ELR (cell line): ENCODE measurements at places on chromosomes 4 and X.

DNA sequence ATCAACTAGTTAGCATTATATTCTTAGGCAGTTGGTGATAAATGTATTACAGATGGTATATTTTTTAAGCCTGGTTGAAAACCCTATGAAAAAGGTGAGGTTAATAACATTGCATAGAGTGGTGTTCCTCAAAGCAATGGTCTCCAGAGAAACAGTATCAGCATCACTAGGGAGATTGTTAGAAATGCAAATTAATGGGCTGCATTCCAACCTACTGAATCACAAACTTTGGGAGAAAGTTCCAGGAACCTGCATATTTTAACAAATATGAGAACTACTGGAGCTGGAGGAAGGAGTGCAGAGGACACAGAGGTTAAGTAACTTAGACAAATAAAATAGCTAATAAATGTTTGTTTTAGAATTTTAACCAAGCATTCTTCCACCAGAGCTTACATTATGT lies 166.9 kb upstream of the PCDH10 start:
- peak; percentile 29 for DNase-seq

GRCh38 chrX:147917700-147918695 lies 6.3 kb downstream of the FMR1 start:
- no peak for DNase-seq

- peak; percentile 68 for DNase-seq
Observed at GRCh38 chrX:22135994-22136684, 104.0 kb downstream of the PHEX start.

GRCh38 chr4:89247951-89248350 lies 59.6 kb downstream of the GPRIN3 start:
- no peak for DNase-seq

DNA sequence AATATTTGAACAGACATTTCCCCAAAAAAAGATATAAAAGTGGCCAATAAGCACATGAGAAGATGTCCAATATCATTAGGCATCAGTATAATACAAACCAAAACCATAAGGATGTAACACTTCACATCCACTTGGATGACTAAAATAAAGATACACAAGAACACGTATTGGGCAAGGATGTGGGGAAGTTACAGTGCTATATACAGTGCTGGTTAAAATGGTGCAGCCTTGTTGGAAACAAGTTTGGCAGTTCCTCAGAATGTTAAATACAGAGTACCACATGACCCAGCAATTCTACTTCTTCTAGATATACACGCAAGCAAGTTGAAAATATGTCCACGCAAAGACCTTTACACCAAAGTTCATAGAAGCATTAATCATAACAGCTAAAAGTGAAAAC lies 58.9 kb downstream of the HAUS3 start:
- DNase-seq, result no peak

DNA sequence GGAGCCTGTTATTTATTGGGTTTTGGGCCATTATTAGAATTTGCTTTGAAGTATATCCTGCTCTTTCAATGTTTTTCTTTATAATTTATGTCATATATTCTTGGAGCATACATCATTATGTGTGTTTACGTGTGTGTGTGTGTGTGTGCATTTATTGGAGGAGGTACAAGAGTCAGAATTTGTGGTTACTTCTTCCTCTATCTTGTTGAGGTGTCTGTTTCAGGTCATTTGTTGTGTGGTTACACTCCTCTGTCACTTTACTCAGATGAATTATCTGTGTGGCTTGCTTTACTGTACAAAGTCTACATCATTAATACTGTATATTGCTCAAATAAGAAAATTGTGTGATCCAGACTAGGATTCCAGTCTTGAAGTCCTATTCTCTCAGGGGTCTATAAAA lies 1957.4 kb upstream of the TENM3 start:
- DNase-seq, result no peak

- DNase-seq, result no peak
Observed at GRCh38 chr4:81352446-81352835, 119.3 kb downstream of the RASGEF1B start.

- DNase-seq, result no peak
Observed at GRCh38 chr4:128289523-128290158, 2.0 kb upstream of the PGRMC2 start.

GRCh38 chr4:3760841-3761240 lies 5.3 kb upstream of the ADRA2C start:
- DNase-seq, result no peak

DNA sequence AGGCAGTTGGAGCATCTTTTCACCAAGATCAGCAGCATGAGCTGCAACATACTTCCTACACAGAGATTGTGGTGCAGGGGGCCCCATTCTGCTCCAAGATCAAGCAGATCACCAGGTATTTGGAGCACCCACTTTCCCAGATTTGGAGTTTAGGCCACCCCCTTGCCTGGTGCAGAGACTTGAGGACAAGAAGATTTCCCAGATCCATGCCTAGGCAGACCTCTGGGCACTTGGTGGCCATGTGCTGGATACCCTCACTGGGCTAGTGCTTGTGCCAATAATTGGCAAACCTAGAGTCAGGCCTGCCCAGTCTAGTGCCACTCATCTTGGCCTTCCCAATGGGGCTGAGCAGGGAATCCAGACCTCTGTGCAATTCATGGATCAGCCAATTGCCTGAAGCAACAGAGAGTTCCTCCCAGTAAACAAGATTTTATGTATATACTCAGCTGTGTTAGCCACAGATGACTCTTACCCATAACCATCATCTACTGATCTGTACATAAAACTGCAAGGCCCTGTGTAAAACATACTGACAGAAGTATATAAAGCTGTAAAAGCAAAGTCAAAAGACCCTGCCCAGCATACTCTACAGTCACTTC lies 228.4 kb upstream of the EMCN start:
- DNase-seq, result no peak

GRCh38 chrX:86194758-86195157 lies 46.5 kb downstream of the DACH2 start:
- DNase-seq, result no peak

- no peak for DNase-seq
Observed at GRCh38 chr4:155679343-155679742, 12.7 kb downstream of the GUCY1A1 start.

GRCh38 chr4:75141162-75141561 lies 208.2 kb downstream of the PARM1 start:
- no peak for DNase-seq

- no peak for DNase-seq
Observed at GRCh38 chrX:47850901-47851300, 14.2 kb downstream of the ZNF81 start.

DNA sequence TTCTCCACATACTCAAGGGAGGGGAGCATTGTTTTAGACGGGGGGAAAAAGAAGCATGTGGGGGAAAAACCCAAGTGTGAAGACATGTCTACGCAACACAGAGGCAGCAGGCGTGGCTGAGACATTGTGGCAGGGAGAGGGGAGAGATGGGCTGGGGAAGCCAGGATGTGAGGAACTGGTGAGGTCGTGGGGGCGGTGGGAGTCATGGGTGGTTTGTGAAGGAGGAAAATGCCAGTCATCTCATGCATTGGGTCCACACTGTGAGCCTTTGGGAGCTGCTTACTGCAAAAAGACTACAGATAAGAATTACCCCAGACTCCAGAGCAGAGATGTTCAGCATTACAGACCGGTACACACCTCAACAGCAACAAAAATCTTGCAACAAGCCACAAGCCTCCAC lies 2.1 kb downstream of the JAKMIP1 start:
- DNase-seq, result no peak

DNA sequence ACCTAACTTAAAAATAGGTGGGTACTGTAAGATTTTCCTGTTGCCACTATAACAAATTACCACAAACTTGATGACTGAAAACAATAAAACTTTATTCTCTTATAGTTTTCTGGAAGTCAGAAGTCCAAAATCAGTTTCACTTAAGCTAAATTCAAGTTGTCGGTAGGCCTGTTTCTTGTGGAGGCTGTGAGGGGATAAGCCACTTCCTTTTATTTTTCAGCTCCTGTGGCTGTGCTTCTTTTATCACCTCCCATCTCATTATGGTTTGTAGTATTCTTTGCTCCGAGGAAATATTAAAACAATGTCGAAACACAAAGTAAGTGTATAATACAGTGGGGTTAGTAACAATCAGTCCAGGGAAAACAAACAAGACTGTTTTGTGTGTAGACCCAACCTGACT lies 610.5 kb upstream of the TECRL start:
- no peak for DNase-seq

GRCh38 chr4:126271292-126271691 lies 956.5 kb downstream of the FAT4 start:
- no peak for DNase-seq

GRCh38 chr4:4720646-4721045 lies 138.8 kb upstream of the MSX1 start:
- DNase-seq, result no peak

- DNase-seq, result peak; percentile 4
Observed at GRCh38 chr4:119721878-119722277, 93.3 kb upstream of the PDE5A start.

DNA sequence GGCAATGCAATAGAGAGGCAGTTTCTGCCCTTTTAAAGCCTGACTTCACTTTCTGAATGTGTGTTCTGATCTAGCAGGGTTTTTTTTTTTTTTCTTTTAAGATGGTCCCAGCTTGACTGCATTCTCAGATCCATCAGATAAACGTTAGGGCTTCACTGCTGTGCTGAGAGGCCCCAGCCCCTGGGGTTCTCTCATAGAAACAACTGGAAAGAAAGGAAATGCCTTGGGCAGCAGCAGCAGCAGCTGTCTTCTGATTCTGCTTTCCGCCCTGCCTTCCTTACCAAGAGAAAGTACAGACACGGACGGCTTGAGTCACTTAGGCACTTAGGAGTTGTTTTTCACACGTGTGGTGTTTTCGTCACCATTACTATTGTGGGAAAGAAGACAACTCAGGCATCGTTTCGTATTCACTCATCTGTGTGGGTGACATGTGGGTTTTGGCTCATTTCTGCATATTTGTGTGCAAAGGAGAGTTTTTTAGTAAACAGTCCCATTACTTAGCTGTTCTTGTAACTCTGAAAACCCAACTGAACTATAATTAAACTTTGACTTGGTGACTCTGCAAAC lies 172.0 kb downstream of the PTTG2 start:
- peak; percentile 23 for DNase-seq

DNA sequence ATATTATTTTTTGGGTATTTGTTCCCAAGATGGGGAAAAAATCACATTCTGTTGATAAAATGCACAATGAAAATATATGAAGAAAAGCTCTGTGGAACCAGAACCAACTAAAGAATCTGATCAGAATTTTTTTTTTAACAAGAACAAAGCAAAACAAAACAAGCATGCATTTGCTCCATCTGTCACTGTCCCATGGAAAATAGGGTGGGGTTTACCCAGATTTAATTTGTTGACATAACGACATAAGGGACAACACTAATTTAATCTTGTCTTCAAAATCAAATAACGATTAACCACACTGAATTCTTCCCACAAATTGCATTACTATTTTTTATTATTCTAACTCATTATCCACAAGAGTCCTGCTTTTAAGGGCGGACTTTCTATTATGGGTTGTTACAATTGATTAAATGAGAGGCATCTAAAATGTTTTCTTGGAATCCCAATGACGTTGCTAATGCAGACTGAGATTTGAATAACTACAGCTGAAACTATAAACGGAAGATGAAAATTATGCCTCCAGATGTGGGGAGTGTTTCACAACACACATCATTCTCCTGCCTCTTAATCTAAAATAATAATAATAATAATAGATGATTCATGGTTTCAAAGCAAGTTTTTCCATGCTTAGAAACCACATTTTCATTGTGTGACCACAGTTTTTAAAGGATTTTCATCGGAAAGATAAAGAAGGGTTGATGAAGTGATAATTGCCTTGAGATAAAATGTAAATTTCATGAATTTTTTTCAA lies 307.0 kb upstream of the CPEB2 start:
- DNase-seq, result no peak

DNA sequence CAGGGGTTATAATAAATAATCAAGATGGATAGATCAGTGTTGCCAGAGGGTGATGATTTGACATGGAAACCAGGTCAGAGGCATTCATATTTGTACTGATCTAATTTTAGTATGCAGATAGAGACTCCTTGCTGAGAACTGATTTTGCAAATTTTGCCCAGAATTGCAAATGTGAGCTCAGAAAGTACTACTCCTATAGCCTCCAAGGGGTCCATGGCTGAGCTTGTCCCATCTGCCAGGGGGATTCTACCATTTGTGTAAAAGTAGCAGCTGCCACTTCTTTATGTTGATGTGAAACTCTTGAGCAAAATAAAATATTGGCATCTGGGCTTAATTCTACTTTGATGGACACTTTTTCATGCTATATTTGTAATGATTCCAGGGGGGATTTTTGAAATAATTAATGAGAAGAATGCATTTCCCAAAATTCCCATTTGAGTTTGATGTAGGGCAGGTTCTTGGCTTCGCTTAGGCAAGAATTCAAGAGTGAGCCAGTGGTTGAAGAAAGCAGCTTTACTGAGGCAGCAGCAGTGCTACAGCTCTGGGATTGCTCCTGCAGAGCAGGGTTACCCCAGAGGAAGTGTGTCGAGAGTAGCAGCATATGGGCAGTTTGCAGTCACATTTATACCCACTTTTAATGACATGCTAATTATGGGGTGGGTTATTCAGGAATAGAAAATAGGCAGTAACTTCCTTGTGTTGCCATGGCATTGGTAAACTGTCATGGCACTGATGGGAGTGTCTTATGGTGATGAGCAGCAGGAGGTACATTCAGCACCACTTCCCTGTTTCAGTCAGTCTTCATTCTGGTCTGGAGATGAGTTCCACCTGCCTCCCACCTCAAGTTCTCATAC lies 38.7 kb upstream of the DCLK2 start:
- DNase-seq, result no peak

- peak; percentile 6 for DNase-seq
Observed at GRCh38 chr4:72136429-72136828, 104.6 kb downstream of the NPFFR2 start.

DNA sequence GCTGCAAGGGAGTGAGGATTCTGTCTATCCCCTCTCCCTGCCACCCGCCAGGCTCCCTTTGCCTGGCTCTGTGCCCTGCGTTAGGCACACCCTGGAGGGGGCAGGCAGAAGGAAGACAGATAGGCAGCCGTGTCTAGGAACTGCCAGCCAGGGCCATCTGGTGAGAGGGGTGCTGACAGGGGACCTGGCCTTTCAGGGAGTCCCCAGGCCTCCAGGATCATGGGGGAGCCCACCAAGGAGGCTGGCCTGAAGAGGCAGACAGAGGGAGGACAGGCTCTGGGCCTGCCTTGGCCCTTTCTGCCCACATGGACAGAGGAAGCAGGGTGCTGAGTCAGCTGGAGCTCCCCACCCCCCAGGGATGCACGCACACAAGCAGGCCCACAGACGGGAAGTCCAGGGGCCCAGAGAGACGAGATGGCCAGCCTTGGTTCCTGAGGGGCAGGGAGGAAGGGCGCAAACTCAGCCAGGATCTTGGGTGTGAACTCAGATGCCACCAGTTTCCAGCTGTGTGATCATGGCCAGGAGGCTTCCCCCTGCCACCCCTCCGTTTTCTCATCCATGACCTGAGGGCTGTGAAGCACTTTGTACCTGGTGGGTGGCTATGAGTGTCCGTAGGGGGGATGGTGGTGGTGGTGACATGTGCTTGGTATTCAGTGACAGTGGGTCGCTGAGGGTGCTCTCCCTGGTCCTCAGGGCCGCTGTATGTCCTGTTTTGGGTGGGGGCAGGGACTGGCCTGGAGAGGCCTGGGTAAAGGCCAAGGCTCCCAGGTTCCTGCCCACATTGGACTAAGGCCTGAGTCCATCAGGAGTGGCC lies 1.8 kb downstream of the SH3BP2 start:
- peak; percentile 76 for DNase-seq
